Stimulated activated CD4-positive, alpha-beta T cell treated with anti-CD3 and anti-CD28 coated beads, Interleukin-1b, Interleukin-23, amount 100 ng/mL, for 1 hour (primary cell): ENCODE measurements at places on chromosomes 7 and 10.

GRCh38 chr7:146115851-146116520 lies 615 bp upstream of the CNTNAP2 start:
- DNase-seq = no peak

DNA sequence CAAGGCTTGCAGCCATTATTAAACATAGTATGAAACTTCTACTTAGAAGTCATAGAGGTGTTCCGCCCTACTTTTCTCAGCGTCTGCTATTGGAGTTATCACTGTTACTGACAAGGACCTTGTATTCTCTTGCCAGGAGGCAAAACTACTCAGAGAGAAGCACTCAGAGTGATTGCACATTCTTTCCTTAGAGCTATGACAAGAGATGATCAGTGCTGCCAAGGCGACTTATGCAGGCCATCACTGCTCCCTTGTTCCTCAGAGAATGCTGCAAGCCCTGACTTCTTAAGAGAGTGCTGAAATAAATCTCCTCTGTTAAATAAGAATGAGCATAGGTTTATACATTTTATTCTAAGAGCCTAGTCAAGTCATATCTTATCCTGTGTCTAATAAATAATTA lies 534.6 kb upstream of the PHF14 start:
- DNase-seq = no peak

- no peak for DNase-seq
These were observed 51.9 kb upstream of the ABLIM1 start for GRCh38 chr10:114709984-114710383.

GRCh38 chr7:157476201-157476600 lies 139.4 kb downstream of the DNAJB6 start:
- DNase-seq = no peak

- no peak for DNase-seq
These were observed 22.8 kb downstream of the BRAF start for GRCh38 chr7:140901941-140902302.

- no peak for DNase-seq
These were observed 23.2 kb downstream of the PILRA start for GRCh38 chr7:100396421-100396982.

DNA sequence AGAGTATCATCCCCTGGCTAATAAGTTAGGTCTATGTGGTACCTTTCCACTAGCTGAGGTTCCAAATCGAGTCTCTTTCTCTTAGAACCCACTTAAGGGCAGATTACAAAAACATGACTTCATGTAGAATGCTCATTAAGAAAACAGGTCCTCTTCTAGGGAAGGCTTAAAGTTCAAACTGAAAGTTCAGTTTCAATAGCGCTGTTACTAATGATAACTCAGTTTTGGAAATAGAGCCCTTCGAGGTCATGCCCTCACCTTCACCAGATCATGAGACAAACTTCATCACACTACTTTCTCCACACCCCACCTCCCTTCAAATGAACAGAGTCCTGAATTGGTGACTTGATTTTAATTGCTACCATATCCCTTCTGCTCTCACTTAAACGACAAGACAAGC lies 26.2 kb downstream of the HGF start:
- no peak for DNase-seq
